Tibial nerve (tissue), 4 donors: ENCODE measurements at places on chromosomes 16 and 17. TPM values are rescaled to one million over a fixed set of nuclear protein-coding genes. Genes with fewer than 3 reads are reported as not detected.

Gene CISD3
- total RNA-seq: 18.2 TPM

Gene ST6GALNAC1
- total RNA-seq: 2.4 TPM

Gene TP53TG3
- not detected for total RNA-seq

Gene ELMO3
- total RNA-seq: 14.4 TPM

Gene CES3
- total RNA-seq: 1.3 TPM

Gene CLEC3A
- total RNA-seq: not detected
